ENCODE measurements at places on chromosomes 6 and 20. TPM values are rescaled to one million over a fixed set of nuclear protein-coding genes. Genes with fewer than 3 reads are reported as not detected.

DNA sequence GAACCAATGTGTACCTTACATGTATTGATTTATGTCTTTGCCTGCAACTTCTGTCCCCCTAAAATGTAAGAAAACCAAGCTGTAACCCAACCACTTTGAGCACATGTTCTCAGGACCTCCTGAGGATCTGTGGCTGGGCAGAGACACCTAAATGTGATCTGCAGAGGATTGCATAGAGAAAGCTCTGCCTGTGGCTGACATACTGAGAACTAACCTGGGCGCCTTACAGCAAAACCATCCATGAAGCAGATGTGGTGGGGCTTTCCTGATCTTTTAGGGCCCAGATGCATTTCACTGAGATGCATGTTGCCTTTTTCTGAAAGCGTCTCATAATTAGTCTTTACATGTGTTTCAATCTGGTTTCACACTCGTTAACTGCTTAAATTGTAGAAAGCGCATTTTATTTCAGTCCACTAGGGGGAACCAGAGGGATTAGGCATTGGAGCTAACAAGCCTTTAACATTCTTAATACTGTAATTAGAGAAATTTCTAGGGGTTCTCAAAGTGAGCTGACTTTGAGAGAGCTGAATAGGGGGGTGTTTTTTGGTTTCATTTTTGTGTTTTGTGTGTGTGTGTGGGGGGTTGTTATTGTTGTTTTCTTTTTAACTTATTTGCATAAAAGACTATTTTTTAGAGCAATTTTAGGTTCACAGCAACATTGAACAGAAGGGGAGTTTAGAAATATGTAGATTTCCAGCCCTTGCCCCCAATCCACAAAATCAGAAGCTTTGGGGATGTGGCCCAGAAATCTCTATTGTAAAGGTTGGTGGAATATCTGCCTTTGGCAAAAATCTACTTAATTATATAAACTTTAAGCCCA, 50.9 kb upstream of the FAM184A start:
- no peak for DNase-seq

The PGC gene
- not detected for total RNA-seq

DNA sequence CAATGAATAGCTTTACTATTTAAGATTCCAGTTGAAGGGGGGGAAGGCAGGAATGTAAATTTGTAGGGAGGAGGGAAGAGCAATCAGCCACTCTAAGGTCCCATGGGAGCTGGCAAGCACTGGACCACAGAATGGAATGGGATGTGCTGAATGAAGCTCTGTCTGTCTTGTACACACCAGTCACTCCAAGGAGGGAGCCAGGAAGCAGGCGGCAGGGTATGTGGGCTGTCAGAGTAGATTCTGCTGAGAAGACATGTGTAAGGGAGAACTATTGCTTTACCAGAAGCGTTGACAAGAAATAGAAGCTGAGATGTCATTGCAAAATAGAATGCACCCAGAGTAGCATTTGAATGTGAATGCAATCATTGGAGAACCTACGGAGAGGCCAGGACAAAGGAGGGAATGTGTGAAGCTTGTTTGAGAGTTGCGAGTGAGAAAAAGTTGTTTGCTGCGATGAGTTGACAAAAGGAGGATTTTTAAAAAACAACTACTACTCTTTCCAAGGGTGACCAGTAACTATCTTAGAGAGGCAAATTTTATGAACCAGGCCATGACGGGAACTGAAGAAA, 25.2 kb upstream of the PDE7B start:
- DNase-seq = no peak

DNA sequence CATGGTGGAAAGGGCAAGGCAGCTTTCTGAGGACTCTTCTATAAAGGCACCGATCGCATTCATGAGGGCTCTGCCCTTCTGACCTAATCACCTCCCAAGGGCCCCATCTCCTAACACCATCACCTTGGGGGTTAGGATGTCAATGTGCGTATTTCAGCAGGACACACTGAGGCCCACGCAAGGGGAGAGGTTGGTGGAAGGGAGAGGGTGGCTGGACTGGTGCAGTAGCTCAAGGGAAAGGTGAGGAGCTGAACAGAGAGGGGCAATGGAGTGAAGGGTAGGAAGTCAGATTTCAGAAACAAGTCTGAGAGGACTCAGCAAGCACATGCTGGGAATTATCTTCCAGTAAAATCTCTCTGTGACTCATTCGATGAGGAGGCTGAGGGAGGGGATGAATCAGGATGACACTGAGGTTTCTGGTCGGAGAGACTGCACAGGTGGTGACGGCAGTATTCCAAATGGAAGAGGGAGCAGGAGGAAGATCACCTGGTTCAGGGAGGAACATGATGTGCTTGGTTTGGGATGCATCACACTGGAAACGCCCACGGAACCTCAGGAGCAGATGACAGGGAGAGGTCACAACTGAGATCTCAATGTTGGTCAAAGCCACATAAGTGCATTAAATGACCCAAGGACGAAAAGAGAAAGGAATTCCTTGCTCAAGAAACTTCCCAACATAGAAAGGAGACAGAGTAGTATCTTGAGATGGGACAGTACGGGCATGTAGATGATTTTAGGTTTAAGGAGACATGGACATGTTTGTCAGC, 67.1 kb downstream of the TFAP2A start:
- no peak for DNase-seq

The LPA gene
- 0.99 TPM for total RNA-seq

DNA sequence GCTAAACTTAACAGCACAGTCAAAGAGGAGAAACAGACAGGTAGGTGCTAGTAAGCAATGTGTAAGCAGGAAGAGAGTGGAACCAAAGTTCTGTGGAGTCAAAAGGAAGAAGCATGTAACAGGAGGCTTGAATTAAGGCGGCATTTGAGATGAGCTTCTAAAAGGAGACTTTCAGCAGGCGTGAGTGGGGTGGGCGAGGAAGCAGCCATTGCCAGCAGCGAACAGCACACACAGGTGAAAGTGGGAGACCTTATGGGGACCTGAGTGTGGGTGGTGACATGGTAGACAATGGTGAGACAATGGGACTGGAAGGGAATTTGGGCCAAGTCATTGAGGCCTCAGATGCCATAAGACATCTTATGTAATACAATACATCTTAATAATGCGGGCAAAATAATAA, 195.0 kb downstream of the PAX1 start:
- DNase-seq = no peak

GRCh38 chr6:16187176-16187575, 51.2 kb upstream of the GMPR start:
- no peak for DNase-seq

DNA sequence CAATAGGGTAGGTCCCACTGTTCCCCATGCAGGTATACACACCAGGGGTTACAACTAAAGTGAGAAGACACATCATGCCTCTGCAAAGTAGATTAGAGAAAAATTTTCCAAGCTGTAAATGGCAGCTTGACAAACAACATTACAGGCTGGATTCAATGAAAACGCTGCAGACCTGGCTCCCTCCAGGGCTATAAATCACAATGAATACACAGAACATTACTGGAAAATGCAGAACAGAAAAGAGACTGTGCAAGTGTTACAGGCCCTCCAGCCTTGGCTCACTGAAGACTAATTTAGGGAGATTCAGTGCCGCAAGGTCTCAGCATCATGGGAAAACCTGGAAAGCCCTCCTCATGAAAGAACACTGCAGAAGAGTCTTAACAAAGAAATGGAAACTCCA, 207.8 kb downstream of the KHDC1L start:
- DNase-seq = no peak

- no peak for DNase-seq
These were observed 3.7 kb downstream of the MRPS18A start for GRCh38 chr6:43683708-43684455.

- DNase-seq = peak; percentile 66
These were observed 180.3 kb downstream of the CDH26 start for GRCh38 chr20:60138256-60139220.

Measured in dorsolateral prefrontal cortex (tissue), 122 donors.